ENCODE measurements at places on chromosomes 1 and 21. TPM values are rescaled to one million over a fixed set of nuclear protein-coding genes. Genes with fewer than 3 reads are reported as not detected.

The PCBP3 gene
- total RNA-seq, result 1.3 TPM

DNA sequence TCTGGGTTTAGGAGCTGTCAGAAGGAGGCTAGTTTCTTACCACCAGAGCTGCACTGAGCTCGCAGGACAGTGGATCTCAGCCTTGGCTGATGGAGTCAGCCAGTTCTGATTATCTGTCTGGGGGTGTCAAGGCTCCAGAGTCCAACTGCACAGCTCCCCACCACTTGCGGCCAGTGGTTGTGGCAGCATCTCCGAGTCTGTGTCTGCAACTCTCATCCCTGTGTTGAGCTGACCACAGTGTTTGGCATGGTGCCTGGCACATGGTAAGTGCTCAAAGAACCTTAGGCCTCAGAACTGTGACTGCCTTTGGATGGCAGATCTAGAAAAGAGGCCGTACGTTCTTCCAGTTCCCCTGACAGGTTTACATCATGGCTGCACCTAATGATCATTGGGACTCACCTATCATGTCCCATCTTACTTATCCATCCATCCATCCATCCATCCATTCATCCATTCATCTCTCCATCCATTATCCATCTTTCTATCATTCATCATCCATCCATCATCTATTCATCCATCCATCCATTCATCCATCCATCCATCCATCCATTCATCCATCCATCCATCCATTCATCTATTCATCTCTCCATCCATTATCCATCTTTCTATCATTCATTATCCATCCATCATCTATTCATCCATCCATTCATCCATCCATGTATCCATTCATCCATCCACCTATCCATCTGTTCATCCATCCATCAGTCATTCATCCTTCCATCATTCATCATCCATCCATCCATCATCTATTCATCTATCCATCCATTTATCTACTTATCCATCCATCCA is 114.5 kb downstream of the CRYAA start:
- H3K36me3 ChIP-seq, result no peaks in the 10 kb centered on the region
- H3K27me3 ChIP-seq, result no peaks in the 10 kb centered on the region
- H3K27ac ChIP-seq, result no peak overlapping the region
- DNase-seq, result no peak

The AADACL4 gene
- total RNA-seq, result not detected

The PRMT6 gene
- total RNA-seq, result 9.9 TPM

GRCh38 chr1:31154000-31154631 is 85.6 kb downstream of the NKAIN1 start:
- no peaks in the 10 kb centered on the region for H3K36me3 ChIP-seq
- H3K4me3 ChIP-seq, result peak overlapping the region; percentile 37
- H3K27me3 ChIP-seq, result no peaks in the 10 kb centered on the region
- peaks cover 12% of the 10 kb centered on the region for H3K4me1 ChIP-seq

The KIF14 gene
- not detected for total RNA-seq

The BCAR3 gene
- total RNA-seq, result 7.9 TPM

GRCh38 chr1:53388963-53389362 is 61.1 kb upstream of the LRP8 start:
- no peaks in the 10 kb centered on the region for H3K27me3 ChIP-seq
- no peaks in the 10 kb centered on the region for H3K4me1 ChIP-seq
- no peak overlapping the region for H3K27ac ChIP-seq

The DDAH1 gene
- 11.2 TPM for total RNA-seq

DNA sequence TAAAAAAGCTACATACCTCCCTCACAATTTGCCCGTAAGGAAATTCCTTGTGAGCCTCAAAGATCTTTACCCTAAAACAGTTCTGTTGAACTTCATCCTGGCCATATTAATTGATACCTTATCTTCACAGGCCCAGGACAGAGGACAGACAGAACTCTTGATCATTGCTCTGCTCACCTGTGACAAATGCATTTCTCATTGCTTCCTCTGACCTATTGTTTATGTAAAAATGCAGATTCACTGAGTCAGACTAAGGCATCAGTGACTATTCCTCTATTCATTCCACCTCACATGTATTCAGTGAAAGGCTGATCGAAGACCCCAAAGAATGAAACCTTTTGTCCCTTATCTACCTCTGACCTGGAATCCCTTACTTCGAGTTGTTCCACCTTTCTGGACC is 61.0 kb downstream of the BACH1 start:
- H3K27me3 ChIP-seq, result no peaks in the 10 kb centered on the region
- no peak overlapping the region for H3K4me3 ChIP-seq
- peaks cover 13% of the 10 kb centered on the region for H3K4me1 ChIP-seq
- no peaks in the 10 kb centered on the region for H3K36me3 ChIP-seq
- no peak for DNase-seq

DNA sequence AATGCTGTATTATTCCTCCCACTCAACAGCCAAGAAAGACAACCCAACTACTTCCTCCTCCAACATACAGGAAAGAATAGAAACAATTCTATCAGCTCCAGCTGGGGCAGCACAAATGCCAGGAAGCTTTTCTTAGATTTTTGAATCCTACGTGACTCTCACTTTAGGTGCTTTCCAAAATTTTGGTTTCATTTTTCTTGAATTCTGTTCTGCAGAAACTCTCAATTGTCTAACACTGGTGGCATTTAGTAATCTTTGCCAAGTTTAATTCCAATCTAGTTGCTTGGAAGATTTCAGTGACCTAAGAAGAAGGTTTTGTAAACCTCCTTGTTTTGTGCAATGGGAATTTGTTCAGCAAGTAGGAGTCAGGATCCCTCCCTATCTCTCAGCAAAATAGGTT is 37.1 kb upstream of the DOCK7 start:
- no peaks in the 10 kb centered on the region for H3K27me3 ChIP-seq
- H3K4me3 ChIP-seq, result no peak overlapping the region
- H3K36me3 ChIP-seq, result no peaks in the 10 kb centered on the region
- DNase-seq, result no peak
- H3K27ac ChIP-seq, result no peak overlapping the region

DNA sequence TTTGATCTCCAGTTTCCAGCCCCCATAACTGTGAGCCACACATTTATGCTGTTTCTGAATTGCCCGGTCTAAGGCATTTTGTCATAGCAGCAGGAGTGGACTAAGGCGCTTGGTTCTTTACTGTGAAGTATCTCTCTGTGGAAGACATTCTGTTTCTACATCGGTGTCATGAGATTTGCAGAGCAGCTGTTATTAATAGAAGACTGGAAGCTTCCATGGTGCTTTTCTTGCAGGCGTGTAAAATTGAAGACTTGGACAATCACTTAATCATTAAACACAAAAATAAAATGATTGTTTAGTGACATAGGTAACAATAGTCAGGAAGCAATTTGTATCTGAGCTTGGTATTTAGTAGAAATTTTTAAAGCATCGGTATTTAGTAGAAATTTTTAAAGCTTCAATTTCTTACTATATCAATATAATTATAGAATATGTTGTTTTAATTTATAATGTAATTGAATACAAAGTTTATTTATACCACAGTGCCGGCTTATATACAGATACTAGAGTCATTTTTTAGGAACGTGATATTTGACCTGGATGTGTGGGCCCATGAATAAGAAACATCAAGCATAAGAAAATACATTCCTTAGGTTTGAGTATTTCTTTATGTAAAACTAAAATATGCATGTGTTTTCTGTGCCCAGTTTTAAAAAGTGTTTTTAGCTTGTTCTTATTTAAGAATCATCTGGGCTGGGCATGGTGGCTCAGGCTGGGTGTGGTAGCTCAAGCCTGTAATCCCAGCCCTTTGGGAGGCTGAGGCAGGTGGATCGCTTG is 60.6 kb upstream of the COL6A1 start:
- no peak for DNase-seq
- H3K27ac ChIP-seq, result no peak overlapping the region

GRCh38 chr1:200520735-200521134 is 99.8 kb downstream of the KIF14 start:
- H3K4me1 ChIP-seq, result no peaks in the 10 kb centered on the region
- H3K27me3 ChIP-seq, result no peaks in the 10 kb centered on the region
- H3K4me3 ChIP-seq, result no peak overlapping the region
- no peak for DNase-seq
